ENCODE measurements at places on chromosomes 16 and 17.
A peak's percentile ranks its signal among the peaks of the same experiment; 100 is the strongest.

GRCh38 chr17:52110923-52111581 is 47.5 kb downstream of the CA10 start:
- DNase-seq = no peak

GRCh38 chr16:78742501-78743283 is 643.2 kb downstream of the WWOX start:
- peak; percentile 70 for DNase-seq

- DNase-seq = no peak
Measured at GRCh38 chr17:33647956-33648355, 354.9 kb upstream of the ASIC2 start.

DNA sequence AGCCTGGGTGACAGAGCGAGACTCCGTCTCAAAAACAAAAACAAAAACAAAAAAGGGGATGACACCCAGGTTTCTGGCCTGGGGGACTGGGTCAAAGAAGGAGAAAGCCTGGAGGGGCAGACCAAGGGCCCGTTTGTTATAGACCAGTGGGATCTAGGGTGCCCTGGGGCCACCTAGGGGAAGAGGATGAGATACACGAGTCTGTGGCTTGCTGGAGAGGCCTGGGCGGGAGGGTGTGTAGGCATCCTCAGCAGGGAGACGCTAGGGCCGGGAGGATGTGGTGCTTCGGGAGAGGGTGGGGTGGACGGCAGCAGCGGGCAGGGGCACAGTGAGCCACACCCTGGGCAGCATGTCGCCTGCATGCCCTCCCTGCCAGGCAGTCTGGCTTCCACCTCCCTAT is 17.1 kb upstream of the CRK start:
- DNase-seq = no peak

- no peak for DNase-seq
Measured at GRCh38 chr16:265711-266110, 10.0 kb downstream of the RGS11 start.

- no peak for DNase-seq
Measured at GRCh38 chr17:82804442-82805191, 35.2 kb downstream of the ZNF750 start.

GRCh38 chr16:56919099-56919800 is 12.7 kb upstream of the HERPUD1 start:
- no peak for DNase-seq

GRCh38 chr16:88295671-88296436 is 86.9 kb upstream of the ZNF469 start:
- no peak for DNase-seq
